ENCODE measurements at places on chromosomes 7 and 10.
A peak's percentile ranks its signal among the peaks of the same experiment; 100 is the strongest.

- DNase-seq: no peak
Observed at GRCh38 chr10:73979141-73979808, 18.6 kb upstream of the VCL start.

- DNase-seq: no peak
Observed at GRCh38 chr7:2966466-2967078, 77.1 kb downstream of the CARD11 start.

DNA sequence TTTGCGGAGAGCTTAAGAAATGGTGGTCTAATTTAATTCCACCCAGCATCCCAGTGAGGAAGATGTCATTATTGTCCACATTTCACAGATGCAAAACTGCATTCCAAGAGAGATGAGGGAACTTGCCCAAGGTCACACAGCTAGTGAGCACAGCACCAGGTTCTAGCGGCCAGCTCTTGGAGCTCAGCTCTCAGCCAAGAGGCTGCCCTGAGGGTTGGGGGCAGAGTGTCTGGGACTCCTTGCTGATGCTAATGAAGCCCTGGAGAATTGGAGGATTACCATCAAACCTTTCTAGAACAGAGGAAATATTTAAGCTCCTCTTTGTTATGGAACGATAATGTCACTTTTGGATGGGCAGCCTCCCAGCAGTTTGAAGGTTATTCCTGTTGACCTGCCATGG is 48.0 kb downstream of the PLPP4 start:
- no peak for DNase-seq

GRCh38 chr7:20503278-20503950 is 112.1 kb upstream of the ABCB5 start:
- no peak for DNase-seq

DNA sequence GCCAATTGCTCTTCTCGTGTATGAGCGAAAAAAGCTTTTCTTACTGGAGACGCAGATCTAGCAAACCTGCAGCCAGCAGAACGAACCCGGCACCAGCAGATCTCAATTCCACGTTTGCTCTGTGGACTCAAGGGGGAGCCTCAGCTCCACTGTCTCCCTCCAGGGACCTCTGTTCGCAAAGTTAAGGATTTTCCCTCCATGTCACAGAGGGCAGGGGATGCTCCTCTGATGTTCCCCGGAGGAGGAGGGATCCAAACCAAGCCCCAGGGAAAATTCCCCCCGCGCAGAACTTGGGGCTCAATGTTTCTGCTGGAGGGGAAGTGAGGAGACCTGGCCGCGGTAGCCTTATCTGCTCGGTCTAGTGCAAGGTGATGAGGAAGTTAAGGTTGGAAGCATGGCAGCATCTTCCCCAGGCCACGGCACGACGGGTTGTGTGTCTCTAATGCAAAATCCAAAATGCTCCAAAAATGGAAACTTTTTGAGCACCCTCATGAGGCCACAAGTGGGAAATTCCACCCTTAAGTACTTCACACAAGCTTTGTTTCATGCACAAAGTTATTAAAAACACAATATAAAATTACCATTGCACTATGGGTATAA is 9.0 kb downstream of the IQCE start:
- peak; percentile 32 for DNase-seq

- DNase-seq: no peak
Observed at GRCh38 chr7:88226886-88227516, 7.2 kb upstream of the SRI start.

GRCh38 chr10:48404646-48405045 is 98.2 kb downstream of the MAPK8 start:
- no peak for DNase-seq

DNA sequence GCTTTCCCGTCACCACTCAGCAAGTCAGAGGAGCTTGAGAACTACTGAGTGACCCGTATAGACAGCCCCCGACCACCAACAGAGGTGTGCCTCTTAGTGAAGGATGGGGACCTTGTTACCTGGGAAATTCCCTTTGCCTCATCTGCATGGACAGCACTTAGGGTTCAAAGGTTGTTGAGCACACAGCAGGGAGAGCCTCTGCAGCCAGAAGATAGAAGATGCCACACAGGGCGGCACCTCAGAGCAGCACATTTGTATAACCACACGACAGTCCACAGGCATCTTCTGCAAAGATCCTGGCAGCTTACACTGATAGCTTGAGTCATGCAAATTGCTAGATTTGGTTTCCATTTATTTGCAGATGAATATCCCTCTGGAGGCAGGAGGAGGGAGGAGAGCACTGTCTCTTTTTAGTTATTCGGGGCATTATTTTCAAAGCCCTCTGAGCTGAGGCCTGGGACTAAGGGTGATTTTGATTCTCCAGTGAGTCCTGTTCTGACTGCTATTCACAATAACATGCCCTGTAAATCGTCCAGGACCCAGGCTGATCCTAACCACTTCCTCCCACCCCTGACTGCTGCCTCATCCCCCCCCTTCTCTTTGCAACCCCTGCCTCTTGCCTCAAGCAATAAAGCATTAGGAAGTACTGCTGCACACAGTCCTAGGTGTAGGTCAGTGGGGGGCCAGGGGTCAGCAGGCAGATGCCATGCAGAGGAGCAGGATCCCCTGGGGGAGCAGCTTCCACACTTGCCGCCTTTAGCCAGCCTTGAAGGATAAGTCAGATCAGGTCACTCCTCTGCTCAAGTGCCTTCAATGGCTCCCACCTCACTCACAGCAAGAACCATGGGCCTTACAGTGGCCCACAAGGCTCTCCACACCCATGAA is 24.6 kb upstream of the INMT start:
- DNase-seq: peak; percentile 30

DNA sequence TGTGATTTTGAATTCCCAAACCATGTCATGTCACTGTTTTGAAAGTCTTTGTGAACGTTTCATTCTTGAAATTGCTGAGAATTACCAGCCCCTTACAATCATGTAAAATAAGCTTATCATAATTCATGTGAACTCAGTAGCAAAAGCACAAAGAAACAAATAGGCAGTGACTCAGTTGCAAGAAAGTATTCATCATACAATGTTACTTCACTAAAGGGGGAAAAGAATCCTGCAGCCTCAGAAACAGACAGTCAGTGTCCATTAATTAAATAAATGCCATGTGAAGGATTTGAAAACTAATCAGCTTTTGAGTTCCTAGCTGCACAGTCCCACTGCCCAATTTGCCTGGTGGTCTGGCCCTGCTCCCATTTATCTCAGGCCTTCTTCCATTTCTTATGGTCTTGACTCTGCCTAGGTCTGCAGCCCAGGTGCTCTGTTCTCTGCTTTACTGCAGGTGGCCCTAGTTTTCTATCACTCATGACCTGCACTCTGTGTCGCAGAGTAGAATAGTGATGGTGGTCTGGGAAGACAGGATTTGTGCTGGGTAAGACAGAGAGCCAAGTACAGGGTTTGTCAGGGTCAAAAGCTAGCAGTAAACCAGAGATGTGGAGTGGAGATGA is 99.7 kb downstream of the PLCE1 start:
- no peak for DNase-seq

DNA sequence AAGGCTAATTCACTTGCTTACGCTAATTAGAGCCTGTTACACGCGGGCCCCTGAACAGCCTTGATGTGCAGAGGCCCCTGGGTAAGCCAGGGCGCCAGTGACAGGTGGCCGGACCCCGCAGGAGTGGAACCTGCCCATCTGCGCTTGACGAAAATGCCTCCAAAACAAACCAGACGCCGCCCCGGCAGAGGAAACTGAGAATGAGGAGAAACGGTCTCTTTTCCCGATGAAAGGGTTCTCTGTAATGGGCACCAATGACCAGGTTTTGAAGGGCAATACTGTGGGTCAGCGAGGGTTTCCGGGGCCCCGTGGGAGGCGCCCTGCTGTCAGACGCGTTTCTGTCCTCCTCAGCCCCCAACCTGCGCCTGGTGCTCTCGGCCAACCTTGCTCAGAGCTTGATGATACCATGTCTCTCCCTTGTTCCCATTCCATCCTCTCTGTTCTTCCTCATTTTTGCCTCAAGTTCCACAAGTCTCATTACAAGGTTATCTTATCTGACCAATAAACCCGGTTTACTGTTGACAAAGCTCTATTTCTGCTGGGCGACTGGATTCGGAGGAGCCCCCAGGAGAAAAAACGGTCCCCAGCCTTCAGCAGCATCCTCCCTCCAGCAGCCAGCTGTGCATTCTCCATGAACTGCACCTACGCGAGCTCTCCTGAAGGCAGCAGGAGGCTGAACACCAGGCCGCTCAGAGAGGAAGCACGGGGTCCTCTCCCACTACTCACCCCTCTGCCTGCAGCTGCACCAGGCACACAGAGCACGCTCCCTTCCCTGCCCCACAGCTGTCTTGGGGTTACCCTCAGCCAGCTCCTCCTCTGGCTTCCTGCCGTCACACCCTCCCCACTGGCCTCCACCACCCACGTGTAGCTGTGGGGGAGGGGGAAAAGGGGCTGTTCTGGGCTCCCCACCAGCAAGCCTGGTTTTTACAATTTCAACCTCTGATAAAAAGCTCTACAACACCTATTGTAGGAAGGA is 202.0 kb downstream of the MAD1L1 start:
- DNase-seq: peak; percentile 33

DNA sequence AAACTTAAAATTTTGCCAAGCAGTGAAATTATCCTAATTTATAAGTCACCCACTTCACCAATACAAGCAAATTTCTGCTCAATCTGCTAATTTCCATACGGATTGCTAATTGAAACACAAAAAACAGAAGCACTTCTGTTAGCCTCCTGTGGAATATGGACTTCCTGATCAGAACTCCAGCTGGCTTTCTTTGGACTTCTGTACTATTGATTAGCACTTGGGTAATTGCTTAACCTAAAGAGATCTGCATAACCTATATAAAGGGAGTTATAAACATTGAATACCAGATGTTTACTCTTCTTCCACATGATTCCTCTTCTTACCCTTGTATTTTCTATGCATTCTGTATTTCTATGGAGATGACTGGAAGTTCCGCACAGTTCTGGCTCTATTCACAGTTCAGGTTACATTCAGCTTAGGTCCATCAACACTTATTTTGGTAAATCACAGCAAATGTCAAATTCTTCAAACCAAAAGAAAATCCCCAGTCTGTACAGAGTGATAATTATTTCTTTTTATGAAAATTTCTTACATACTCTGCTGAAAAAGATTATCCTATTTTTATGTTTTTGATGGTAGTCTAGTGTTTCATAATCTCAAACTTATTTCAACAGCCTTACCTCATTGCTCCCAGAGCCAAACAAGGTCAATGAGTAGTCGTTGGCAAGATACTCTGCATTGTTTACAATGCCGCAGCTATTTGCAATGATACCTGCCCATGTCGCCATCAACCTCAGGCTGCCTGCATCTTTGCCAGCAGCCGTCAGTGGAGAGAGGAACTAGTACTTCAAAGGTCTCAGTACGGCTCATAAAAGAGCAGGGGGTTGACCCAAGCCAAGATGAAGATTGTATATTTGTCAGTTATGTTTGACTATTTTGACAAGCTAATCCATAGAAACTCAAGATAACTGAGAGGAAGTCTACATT is 225.6 kb downstream of the AHR start:
- no peak for DNase-seq

GRCh38 chr10:100653957-100654781 is 91.2 kb upstream of the PAX2 start:
- no peak for DNase-seq

- DNase-seq: no peak
Observed at GRCh38 chr7:120997882-120998474, 9.5 kb downstream of the CPED1 start.

DNA sequence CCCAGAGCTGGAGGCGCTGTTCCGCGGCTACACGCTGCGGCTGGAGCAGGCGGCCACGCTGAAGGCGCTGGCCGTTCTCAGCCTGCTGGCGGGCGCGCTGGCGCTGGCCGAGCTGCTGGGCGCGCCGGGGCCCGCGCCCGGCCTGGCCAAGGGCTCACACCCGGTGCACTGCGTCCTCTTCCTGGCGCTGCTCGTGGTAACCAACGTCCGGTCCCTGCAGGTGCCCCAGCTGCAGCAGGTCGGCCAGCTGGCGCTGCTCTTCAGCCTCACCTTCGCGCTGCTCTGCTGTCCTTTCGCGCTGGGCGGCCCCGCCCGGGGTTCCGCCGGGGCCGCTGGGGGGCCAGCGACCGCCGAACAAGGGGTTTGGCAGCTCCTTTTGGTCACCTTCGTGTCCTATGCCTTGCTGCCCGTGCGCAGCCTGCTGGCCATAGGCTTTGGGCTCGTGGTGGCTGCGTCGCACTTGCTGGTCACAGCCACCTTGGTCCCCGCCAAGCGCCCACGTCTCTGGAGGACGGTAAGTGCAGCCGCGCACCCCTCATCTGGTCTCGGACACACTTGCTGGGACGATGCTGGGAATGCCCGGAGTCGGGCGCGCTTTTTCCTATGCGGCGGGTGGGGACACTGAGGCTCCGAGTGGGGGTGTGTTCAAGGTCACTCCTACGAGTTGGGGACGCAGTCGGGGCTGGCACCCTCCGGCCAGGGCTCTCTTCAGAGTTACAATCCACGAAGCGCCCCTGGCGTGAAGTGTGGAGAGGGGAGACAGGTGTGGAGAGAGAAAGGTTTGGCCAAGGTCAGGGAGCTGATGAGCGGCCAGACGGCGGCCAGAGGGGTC is 717 bp downstream of the ADCY1 start:
- DNase-seq: peak; percentile 51

DNA sequence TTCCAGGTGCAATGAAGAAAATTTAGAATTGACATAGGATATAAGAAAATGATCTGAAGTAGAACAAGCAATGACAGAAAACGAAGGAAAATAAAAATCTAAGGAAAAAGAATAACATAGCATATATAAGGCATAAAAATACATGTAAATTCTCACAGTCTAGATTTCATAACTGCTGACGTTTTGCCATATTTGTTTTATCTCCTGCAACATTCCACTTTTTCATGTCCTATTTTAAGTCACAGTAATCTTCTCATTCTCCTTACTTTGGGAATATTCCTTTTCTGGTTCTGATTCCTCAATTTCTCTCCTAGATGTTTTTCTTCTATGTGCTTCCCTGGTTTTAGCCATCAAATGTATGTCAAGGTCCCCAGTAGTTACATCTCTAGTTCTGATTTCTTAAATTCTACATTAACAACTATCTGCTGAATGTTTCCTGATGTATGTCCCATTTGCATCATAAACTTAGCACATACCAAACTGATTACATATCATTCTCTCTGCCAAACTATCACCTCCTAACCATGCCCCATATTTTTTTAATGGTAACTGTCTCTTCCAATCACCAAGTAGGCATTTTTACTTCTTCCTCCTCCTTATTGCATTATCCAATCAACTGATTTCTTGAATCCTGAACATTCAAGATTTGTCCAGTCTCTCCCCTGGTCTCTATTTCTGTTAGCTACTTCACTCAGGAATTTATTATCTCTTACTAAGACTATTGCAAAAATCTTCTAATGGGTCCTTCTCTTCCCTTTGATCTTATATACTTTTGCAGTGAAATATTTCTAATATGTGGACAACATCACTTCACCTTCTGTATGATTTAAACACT is 171.3 kb downstream of the DNAJC1 start:
- DNase-seq: no peak
